ENCODE measurements at places on chromosomes 1 and 21.

DNA sequence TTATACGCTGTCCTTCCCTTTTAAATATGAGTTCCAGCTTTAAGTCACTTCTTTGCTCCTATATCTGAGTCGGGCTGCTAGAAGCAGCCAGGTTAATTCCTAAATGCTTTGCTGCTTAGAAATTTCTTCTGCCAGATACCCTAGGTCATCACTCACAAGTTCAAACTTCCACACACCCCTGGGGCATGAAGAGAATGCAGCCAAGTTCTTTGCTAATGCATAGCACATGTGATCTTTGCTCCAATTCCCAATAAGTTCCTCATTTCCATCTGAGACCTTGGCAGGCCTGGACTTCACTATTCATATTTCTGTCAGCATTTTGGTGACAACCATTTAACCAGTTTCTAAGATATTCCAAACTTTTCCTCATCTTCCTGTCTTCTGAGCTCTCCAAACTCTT is 14.5 kb upstream of the APP start:
- DNase-seq = no peak

GRCh38 chr1:7456722-7457082 is 314.4 kb upstream of the VAMP3 start:
- DNase-seq = no peak

DNA sequence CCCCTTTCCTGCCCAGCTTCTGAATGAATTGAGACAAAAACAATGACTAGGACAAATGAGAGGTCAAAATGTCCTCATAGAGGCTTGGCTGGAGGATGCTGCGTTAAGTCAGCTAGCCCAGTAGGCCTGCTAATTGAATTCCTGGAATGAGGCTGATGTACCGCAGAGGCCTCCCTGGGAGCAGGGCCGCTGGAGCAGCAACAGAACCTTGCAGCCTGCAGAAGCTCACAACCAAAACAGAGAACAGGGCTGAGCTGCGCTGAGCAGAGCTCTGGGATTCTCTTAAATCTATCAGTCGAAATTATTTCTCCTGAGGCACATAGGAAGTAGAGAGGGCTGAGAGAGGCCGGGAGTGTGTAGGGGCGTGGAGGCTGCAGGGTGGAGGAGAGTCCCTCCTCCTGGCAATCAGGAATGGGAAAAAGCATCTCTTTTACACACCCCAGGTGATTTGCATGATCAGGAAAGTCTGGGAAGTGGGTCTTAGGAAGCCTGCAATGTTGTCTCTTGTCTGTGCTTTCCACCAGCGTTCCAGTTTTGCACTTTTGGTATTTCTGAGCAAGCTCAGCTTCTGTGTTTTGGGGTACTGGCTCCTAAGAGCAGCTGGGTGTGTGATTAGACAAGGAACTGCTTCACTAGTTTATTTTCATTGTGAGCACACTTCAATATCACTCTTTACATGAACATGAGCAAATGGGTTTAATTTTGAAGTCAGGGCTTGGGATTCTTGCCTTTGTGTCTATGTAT is 66.5 kb downstream of the RYR2 start:
- no peak for DNase-seq

DNA sequence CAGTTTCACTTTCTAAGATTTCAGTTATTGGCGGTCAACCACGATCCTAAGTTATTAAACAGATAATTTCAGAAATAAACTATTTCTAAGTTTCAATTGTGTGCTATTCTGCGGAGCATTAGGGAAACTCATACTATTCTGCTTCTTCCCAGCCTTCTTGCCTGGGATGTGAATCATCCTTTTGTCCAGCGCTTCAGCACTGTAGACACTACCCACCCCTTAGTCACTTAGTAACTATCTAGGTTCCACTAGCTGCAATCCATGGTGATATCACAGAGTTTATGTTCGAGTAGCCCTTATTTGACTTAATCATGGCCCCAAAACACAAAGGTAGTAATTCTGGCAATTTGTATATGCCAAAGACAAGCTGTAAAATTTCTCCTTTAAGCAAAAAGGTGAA is 279.9 kb upstream of the ADAMTS5 start:
- DNase-seq = no peak

DNA sequence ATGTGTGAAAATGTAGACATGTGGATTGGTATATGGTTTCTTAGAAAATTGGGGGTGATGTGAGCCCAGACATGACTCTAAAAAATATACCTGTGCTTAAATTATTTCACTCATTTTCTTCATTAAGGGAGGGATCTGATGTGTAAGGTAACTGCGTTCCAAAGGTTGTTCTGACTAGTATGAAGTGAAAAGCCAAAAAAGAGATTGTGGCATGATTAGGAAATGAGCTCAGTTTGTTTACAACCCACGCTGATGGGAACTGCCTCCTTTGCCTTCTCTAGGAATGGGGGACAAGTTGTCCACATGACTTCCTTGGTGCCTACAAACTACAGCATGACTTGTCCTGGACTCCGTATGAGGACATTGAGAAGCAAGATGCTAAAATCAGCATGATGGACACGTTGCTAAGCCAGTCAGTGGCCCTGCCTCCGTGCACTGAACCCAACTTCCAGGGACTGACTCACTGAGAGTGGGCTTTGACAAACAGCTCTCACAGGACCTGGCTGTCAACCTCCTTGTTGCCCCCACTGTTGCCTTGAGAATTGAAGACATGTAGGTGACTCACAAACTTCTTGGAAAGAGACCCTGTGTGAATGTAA is 8.0 kb downstream of the C1orf50 start:
- no peak for DNase-seq

DNA sequence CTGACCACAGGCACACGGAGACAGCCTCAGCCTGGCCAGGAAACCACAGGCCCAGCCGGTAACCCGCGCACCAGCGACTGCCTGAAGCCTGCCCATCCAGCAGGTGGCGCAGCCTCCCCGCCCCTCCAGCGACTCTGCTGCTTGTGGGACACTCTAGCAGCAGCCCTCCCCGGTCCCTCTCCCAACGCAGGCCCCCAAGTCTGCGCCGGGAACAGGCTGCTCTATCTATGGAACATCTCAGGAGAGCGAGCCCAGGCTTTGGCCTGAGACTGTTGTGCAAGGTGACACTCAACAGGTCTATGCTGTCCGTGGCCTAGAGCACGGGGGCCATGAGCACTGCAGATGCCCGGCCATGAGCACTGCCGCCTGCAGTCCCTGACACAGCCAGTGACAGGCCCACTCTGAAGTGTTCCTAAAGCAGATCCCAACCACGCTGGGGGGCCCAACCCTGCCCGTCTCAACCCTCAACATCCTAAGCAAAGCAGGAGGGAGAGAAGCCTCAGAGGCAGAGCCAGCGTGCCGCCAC is 28.4 kb downstream of the WDR4 start:
- peak; percentile 21 for DNase-seq

DNA sequence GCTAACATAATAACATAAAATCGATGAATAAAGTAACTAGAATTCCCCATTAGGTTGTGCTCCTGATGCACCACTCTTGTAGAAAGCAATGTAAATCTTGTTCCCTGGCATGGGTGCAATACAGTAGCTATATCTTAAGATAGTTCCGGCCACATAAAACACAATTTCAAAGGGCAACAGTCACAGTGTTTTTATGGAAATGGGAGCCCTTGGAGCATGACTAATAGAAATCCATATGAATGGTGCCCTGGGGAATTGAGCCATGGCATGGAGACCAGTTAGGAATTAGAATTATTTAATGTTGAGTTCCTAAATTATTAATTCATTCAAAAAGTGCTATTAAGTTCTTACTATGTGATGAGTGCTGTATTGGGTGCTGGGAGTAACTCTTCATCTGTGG is 118.7 kb downstream of the KCNK2 start:
- DNase-seq = no peak

DNA sequence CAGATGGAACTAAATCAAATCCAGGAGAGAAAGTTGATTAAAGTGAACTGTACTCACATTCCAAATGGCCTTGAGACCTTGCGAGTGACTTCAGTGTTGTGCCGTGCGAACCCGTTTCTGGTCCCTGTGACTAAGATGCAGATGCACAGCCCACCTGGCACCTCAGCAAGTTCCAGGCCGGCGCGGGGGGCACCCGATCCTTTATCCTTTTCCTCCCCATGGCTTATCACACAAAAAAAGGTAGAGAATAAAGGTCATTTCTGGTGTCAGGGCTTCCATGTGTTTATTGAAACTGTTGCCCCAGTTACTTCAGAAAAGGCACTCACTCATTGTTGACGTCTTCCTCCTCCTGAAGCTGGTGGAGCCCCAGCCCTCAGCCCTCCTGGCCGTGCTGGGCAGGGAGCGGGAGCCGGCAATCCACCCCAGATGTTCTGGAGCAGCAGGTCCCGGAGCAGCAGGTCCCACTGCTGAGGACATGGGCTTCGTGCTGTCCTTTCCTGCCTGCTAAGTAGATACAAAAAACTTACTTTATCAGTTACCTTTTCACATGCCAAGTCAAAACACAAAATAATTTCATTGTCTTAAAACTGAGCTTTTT is 53.0 kb downstream of the PCNT start:
- DNase-seq = no peak

DNA sequence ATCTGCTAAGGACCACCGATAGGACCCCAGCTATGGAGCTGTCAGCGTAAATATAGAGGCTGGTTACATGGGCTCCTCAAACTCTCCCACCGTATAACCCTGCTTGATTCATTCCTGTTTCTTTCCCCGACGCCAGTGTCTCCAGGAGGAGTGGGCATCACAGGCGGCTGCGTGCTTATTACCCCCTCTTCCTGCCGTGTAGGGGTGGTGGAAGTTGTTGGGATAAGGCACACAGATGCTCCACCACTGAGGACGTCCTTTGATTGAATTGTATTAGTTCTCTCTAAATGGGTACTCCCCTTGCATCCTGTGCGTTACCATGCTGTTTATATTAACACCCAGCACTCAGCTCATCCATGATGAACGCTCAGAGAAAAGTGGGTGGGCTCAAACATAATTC is 104.6 kb downstream of the ZBTB18 start:
- DNase-seq = no peak

GRCh38 chr1:203440771-203441170 is 34.8 kb upstream of the PRELP start:
- no peak for DNase-seq

- no peak for DNase-seq
These were observed 5.0 kb downstream of the SLC22A15 start for GRCh38 chr1:115980998-115981993.

DNA sequence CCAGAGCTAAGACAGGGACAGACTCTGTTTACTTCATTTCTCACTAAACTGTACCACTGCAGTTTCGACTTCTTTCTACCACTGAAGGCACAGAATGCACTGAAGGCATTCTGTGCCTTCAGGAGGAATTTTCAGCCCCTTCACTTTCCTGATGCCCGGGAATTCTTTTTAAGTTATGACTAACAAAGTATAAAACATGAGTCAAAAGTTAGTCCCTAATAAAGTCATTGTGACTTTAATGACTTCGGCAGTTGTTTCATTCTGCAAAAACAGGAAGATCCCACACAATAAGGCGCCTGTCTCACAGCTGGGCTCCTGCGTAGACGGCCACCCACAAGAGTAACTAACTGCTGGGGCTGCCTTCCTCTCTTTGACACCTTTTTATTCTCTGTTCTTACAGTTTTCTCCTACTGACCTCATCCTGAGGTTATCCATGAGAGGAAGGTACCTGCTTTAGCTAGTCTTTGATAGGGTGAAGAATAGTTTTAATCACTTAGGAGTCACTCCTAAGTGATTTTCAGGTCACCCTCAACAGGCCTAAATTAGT is 183.9 kb upstream of the SGIP1 start:
- no peak for DNase-seq

DNA sequence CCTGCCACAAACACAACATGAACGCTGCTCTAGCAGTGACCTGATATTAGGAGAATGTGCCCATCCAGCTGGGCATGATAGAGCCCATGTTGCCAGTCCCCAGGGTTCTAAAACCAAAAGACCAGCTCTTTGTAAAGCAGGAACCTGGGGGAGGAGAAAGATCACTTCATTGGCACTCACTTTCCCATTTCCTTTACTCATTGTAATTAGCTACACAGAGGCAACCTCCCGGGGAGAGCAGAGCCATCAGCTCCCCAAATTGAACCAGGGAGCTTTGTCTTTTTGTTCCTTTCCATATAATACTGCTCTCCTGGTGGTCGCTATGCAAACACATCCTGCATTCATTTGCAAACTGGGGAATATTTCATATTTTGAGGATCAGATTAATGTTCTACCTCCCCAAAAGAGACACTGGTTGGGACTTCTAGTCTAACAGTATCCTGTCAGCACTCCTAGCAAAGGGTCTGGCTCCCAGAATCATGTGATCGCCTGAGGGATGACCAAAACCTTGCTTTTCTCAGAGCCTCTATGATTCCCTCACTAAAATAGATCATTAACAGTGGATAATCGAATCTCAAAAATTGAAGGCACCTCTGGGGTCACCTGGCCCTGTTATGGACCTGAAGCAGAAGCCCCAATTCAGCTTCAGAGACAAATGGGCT is 76.7 kb upstream of the CD1D start:
- DNase-seq = no peak

- no peak for DNase-seq
These were observed 29.9 kb downstream of the FAF1 start for GRCh38 chr1:50930193-50930592.

DNA sequence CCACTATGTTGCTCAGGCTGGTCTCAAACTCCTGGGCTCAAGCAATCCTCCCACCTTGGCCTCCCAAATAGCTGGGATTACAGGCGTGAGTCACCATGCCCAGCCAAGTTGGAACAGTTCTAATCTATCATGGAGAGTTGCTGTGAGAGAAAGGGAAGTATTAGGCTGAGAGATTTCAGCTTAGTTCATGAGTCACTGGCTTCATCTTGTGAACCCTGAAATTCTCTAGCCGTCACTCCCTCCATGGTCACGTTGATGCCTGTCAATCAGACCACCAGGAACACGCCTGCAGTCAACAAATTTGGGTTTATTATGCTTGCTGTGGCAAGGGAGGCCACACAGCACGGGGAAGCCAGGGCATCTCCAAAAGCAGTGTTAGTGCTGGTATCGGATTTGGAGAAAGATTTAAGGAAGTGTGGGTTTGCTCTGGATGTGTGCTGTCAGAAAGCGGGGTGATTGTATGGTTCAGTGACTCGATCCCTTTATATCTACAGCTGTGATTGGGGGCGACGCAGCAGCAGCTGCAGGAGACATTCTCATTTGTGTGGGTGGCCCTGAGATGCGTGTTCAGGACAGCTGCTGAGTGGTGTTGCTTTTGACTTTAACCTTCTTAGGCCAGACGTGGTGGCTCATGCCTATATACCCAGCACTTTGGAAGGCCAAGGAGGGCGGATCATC is 18.7 kb downstream of the UQCRHL start:
- DNase-seq = no peak

DNA sequence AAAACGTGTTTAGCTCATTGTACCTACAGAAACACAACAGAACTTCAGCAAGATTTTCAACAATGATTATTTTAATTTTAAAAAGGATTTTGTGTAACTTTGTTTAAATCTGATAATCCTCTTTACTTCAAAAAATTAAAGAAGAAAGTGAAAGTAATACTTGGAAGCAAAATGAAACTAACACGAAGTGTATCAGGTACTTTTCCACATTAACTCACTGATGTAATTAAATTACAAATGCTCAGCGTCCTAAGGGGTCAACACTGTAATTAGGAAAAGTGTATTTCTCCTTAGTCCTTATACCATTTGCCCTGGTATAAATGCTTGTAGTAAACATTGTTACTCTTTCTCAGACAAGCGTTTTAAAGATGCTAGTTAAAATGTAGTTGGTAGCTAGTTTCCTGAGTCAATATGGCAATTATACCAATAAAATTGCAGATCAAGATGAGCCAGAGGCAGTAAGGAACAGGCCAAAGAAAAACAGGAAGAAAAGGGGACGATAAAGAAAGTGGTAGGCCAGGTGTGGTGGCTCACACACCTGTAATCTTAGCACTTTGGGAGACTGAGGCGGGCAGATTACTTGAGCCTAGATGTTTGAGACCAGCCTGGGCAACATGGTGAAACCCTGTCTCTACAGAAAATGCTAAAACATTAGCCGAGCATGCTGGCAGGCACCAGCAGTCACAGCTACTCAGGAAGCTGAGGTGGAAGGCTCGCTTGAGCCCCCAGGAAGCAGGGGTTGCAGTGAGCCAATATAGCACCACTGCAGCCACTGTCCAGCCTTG is 553.0 kb downstream of the SMYD3 start:
- no peak for DNase-seq
